ENCODE measurements at places on chromosomes 1 and 21. TPM values are rescaled to one million over a fixed set of nuclear protein-coding genes. Genes with fewer than 3 reads are reported as not detected.

Gene CHI3L1
- polyA plus RNA-seq, result 6.4 TPM

Gene SPOCD1
- polyA plus RNA-seq, result 0.42 TPM

Gene TPTE
- polyA plus RNA-seq, result 0.16 TPM

Gene SPRR4
- polyA plus RNA-seq, result not detected

Gene ZNF326
- polyA plus RNA-seq, result 10.9 TPM

Gene ATP1A4
- polyA plus RNA-seq, result not detected

Gene CFAP141
- not detected for polyA plus RNA-seq

Gene PHLDA3
- 4.7 TPM for polyA plus RNA-seq

Gene SIM2
- polyA plus RNA-seq, result 0.01 TPM

Gene GUCA2B
- polyA plus RNA-seq, result not detected

DNA sequence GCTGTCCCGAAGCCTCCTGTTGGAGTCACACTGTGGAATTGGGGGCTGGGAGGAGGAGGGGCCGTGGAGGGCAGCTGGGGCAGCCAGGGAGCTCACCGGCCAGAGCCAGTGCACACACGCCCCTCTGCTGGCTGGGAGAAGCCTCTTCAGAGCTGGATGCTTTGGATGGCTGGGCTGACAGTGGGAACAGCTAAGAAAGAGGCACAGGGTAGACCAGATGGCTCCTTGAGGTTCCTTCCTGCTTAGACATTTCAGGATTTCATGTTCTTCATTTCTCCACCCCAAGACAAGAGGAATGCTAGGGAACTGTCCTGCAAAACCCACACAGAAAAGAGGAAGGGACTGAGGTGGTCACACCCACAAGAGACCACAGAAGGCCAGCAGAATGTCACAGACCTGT is 254.8 kb upstream of the VAMP3 start:
- DNase-seq, result no peak

- DNase-seq, result peak; percentile 90
Measured at GRCh38 chr1:25727635-25728286, 72.2 kb upstream of the SELENON start.

- DNase-seq, result no peak
Measured at GRCh38 chr1:227559926-227560325, 3.4 kb upstream of the ZNF678 start.

GRCh38 chr21:15291621-15292266 is 226.9 kb upstream of the NRIP1 start:
- DNase-seq, result no peak

DNA sequence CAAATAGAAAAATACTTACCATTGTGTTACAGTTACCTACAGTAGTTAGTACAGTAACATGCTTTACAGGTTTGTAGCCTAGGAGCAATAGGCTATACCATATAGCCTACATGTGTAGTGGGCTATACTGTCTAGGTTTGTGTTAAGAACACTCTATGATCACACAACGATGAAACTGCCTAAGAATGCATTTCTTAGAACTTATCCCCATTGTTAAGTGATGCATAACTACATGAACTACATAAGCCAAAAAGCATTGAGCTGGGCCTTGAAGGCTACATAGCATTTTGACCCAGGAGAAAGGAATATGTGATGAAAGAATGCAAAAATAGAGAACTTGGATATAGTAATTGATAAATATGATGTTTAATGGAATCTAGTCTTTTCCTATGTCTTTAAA is 46.4 kb upstream of the JUN start:
- DNase-seq, result no peak

DNA sequence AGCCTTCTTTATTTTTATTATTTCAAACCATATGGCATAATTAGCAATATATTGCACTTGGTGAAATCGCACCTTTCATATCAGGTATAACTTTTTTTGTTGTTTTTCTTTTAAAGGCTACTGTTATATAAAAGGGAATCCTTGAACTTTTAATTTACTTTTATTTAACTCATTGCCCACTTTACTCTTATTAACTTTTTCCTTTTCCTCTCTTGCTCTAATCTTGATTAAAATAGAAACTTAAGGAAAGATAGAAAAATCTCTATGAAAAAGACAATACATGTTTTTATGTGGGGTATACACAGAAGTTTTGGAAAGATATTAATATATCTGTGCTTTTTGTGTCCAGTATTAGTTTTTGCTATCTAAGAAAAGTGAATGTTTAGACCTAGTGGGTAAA is 805.8 kb downstream of the USP25 start:
- DNase-seq, result no peak

- DNase-seq, result no peak
Measured at GRCh38 chr21:31795992-31796391, 64.1 kb upstream of the SCAF4 start.

DNA sequence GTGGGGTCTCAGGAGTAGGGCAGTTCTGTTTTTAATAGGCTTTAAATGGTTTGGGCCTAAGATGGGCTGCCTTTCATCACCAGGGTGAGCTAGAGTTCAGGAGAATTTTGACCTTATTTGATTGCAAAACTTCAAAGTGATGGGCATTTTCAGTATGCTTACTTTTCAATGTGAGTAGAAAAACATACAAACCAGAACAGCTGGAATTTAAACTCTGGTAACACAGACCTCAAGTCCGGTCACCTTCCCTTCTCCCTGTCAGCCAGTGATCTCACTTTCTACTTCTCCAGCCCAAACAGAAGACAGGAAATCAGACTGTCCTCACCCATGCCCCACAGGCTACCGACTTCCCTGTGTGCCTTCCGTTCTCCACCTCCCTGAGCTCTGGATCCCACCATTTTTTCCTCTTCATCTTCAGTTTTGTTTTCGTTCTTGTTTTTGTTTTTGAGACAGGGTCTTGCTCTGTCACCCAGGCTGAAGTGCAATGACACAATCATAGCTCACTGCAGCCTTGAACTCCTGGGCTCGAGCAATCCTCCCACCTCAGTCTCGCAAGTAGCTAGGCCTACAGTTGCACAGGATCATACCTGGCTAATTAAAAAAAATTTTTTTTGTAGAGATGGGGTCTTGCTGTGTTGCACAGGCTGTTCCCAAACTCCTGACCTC is 374.0 kb downstream of the CAMTA1 start:
- DNase-seq, result no peak

GRCh38 chr1:21616372-21616771 is 52.8 kb downstream of the RAP1GAP start:
- DNase-seq, result no peak

GRCh38 chr1:66752000-66752592 is at the start of gene DYNLT5:
DYNLT5 (plus strand) TSS chr1:66752459; CDS start chr1:66754659, 2,200 bp downstream.
- peak; percentile 18 for DNase-seq

DNA sequence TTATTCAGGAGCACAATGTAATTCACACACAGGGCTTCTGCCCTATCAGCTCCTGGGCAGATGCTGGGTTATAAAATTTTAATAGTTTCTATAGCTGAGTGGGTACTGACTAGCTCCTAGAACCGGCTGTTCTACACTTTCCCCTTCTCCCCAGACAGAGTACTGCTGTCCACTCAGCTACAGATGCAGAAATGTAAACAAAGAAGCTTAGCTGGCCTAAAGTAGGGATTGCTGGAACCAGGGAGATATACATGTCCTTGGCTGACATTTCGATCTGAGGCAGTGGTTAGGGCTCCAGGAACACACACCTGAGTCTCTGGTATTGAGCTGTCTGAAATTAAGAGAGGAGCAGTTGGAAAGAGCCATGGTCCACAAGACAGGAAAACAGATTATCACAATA is 211.5 kb upstream of the USP24 start:
- DNase-seq, result no peak

DNA sequence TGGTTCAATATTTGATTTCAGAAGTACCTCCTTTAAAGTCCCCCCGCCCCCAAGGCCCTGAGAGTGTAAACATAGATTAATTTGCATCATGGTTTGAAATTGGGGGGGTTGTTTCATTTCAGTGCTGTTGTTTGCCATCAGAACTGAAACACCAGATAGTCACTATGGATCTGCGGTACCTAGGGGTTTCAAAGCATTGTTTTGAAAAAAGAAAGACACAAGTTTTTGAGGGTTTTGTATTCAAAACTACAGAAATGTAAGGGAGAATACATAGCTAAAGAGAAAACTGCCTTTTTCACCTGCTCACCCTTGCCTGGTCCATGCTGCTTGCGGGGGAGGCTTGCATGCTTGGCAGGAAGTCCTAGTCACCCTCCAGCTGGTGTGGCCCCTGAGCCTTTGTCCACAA is 59.3 kb downstream of the ACP6 start:
- no peak for DNase-seq

DNA sequence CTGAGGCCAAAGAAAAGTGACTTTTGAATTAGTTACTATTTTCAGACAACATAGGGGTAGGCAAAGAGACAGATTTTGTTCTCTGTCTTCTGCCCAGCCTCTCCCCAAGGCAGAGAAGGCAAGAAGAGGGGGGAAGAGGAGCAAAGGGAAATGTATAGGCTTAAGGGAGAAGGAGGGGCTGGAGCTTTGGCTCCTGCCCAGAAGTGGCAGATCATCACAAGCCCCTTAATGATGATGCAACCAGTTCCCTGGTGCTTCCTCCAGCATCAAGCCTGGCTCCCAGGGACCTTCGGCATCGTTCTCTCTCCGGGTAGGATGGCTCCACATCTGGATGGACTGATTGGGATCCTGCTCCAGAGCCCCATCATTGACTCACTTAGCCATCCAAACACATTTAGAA is 112.8 kb downstream of the KCND3 start:
- no peak for DNase-seq

- DNase-seq, result no peak
Measured at GRCh38 chr21:32920474-32920873, 105.3 kb upstream of the OLIG2 start.

GRCh38 chr1:84603941-84604830 is 29.9 kb upstream of the CTBS start:
- peak; percentile 37 for DNase-seq

GRCh38 chr1:156862997-156863599 is 2.4 kb downstream of the NTRK1 start:
- DNase-seq, result no peak

DNA sequence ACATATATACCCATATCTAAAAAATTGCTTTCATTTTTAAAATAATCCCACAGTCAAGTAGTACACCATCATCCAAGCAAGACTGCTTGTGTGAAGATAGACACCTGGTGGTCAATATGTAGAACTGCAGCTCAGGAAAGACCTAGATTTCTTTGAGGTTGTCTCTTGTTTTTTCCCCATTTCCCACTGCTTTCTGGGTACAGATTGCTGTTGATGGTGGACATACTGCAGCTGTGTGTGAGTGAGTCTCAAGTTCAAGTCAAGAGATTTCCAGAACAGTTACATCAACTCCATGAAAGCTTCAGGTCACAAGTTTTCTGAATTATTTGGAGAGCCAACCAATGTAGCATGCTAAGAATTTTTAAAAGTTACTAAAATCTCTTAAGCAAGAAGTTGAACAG is 306.4 kb downstream of the DUSP10 start:
- DNase-seq, result no peak
